Esophagus squamous epithelium (tissue), 5 donors: ENCODE measurements at places on chromosomes 2 and 18.

DNA sequence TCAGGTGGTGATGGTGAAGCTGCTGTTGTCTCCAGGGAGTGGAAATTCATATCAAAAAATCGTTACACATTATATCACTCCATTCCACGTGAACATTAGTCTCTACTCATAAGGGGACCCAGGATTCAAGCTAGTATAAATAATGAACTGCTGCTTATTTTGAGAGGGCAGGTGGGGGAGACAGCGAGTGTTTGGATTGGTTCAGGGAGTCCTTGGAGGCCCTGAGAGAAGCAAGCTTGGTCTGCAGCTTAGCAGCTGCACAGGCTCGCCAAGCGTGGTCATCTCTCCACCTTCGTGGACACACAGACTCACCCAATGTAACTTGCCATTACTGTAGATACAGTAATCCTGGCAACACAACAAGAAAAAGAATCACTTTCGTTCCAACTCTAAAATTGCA lies 177.6 kb downstream of the ZNF521 start:
- DNase-seq, result no peak

- no peak for DNase-seq
Measured at GRCh38 chr2:112056626-112056987, 1.5 kb downstream of the TMEM87B start.

- DNase-seq, result no peak
Measured at GRCh38 chr18:2948038-2948437, 64.9 kb downstream of the LPIN2 start.

DNA sequence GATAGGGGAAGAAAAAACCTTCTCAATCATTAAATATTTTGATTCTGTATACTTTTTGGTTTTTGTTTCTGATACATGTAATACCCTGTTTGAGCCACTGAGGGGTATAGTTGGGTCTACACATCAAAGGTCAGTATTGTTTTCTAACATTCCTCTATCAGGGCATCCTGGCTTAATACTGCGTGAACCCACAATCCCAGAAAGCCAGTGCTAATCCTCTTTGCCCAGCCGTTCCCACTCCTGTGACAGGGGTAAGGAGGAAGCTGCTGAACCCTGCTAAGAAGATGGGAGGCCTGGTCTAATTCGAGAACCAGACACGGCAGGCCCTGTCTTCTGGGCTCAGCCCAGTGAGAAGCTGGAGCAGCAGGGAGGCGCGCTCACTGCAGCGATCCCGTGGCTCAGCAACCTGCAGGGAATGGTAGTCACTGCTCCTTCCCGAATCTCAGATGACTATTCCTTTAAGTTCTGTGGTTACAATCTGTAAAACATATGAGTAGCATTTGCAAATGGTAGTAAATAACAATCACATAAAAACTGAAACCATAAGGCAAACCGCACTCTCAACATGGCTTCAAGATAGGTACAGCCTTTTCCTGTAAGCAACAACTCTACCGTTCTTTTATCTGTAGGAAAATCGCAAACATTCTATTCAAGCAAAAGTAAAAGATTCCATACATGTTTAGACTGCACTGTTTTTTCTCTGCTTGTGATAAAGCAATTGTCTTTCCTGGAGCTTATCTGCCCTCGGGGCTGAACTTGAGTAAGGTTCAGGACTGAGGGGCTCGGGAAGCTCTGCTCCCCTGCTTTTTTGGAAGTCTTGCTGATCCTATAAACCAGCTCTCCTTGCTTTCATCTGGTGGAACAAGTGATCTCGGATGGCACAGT lies 87.0 kb downstream of the EPB41L3 start:
- no peak for DNase-seq

GRCh38 chr2:130846686-130847375 lies 10.1 kb downstream of the ARHGEF4 start:
- no peak for DNase-seq

DNA sequence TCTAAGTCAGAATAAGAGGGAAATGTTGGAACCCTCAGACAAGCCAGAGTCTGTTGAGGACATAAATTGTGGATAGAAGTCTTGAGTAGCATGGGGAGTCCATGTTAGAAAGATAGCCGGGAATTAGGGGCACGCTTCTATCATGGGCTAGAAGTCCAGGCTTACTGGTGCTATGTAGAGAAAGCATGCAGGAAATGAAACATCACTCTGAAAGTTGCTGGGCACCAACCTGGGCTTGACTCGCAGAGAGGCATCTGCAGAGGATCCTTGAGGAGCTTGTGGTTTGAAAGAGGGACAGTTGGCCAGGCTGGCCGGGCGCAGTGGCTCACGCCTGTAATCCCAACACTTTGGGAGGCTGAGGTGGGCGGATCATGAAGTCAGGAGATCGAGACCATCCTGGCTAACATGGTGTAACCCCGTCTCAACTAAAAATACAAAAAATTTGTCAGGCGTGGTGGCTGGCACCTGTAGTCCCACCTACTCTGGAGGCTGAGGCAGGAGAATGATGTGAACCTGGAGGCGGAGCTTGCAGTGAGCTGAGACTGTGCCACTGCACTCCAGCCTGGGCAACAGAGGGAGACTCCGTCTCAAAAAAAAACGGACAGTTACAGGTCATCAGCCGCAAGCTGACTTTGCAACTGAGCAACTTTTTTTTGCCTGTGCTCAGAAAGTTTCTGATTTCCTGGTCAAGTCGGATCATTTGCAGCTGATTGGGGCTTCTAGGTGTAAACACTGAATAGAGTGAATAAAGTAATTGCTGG lies 24.9 kb downstream of the CERS6 start:
- DNase-seq, result no peak

GRCh38 chr2:50749216-50749615 lies 282.7 kb downstream of the NRXN1 start:
- no peak for DNase-seq

GRCh38 chr2:23940718-23941620 lies 706 bp downstream of the UBXN2A start:
- DNase-seq, result no peak

- DNase-seq, result no peak
Measured at GRCh38 chr2:197216361-197216979, 94.1 kb downstream of the ANKRD44 start.

DNA sequence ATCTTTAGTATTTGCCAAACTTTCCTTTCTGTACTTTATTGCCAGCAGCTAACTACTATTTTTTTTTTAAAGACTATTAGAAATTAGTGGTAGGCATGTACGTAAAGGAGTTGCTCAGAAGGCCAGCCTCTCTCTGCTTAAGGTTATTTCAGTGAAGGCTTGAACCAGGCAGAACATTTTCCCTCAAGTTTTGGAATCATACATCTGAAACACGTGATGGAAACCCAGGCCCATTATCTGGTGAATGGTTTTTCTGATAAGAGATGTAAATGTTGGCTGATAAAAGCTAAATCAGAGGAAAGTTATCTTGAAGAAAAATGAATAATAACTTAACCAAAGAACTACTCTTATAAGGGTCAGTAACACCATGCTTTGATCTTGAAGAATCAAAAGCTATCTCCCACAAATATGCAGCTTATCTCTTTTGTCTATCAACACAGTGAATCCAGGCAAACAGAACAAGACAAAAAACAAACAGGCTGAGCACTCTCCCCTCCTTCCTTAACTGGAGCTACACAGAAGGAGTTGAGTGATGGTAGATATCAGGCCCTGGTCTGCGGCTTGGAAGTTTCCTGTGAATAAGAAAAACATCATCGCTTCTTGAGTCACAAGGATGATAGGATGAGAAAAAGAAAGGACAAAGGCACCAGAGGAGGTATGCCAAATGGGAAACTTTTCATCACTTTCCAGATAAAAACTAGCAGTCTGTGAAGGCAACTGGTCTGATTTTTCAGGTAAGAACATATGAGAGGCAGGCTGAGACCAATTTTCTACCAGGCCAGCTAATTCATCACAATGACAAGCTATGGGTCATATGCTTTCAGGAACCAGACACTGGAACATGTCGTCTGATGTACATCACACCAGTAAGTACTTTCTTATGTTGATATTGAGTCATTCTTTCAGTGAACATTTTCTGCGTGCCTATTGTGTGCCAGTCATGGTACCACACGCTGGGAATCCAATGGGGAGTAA lies 88.4 kb upstream of the STK17B start:
- no peak for DNase-seq
